Jurkat, Clone E6-1 (cell line): ENCODE measurements at places on chromosomes 3 and 15.

- DNase-seq, result no peak
Measured at GRCh38 chr15:69164807-69165636, 4.6 kb downstream of the GLCE start.

DNA sequence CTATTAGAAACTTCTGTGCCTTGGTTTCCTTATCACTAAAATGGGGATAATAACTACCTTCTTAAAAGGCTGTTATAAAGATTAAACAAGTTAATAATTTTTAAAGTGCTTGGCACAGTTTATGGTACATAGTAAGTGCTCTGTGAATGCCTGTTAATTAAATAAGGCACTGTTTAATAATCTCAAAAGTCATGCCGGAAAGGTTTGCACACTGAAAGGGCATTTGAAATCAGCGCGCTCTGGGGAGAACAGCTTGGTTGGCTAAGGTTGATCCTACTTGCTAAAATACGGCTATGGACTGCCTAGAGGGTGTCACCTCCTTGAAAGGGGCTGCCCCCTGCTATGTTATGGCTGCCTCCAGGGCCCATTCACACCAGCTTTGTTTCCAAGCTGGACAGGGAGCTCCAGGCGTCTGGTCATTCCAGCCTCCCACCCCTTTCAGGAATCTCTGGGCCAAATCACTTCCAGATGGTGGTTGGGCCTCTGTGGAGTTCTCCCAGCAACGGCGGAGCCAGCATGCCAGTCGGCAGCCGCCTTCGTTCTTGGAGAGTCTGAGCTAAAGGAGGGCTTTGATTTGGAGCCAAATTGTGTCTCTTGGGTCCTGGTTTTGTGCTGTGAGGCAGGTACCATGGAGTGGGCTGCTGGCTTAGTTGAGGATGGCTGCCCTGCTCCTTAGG, 5.9 kb downstream of the FLNB start:
- DNase-seq, result no peak

- no peak for DNase-seq
Measured at GRCh38 chr3:60886518-60886917, 364.7 kb downstream of the FHIT start.

DNA sequence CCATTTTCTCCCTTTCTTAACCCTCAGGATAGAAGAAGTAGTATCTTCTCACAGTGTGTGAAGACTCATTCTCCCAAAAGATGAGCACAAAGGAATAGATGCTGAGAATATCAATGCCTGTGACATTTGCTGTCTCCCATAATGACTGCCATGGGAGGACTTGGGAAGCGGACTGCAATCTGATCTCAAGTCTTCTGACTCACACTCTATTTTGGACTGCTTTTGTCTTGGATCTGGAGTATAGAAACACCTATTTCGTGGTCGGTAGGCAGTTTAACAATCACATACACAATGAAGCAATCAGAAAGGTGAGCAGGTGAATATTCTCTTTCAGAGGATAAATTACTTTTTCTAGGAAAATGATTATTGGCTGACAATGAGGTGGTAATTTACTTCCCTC, 852.0 kb downstream of the FHIT start:
- no peak for DNase-seq

- peak; percentile 41 for DNase-seq
Measured at GRCh38 chr3:41118461-41119390, 80.6 kb upstream of the CTNNB1 start.

GRCh38 chr15:70758790-70759462, 4.4 kb downstream of the UACA start:
- no peak for DNase-seq

DNA sequence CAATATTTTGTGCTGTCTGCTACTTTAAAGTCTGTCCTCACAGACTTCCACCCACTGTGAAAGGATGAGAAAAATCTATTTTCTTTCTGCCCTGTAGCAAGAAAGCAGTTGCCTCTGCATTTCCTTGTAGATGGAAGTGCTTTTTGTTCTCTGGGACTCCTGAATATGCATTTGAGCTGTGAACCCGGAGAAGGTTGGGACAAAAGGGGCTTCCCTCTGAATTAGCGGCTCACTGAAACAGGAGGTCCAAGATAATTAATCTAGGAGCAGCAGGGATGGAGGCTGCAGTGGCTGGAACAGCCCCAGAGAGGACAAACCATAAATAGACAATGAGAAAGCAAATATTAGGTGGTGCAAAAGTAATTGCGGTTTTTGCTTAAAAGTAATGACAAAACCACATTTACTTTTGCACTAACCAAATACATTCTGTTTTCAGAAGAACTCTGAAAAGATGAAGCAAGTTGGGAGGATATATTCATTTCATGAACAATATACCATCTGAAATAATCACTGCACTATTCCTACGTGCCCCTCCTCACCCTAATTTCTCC, 143.4 kb upstream of the KBTBD8 start:
- no peak for DNase-seq
